Right renal cortex interstitium (tissue), 3 donors: ENCODE measurements at places on chromosomes 13 and 19. TPM values are rescaled to one million over a fixed set of nuclear protein-coding genes. Genes with fewer than 3 reads are reported as not detected.

- no peak for DNase-seq
These were observed 798.3 kb downstream of the GPC5 start for GRCh38 chr13:92196591-92197256.

DNA sequence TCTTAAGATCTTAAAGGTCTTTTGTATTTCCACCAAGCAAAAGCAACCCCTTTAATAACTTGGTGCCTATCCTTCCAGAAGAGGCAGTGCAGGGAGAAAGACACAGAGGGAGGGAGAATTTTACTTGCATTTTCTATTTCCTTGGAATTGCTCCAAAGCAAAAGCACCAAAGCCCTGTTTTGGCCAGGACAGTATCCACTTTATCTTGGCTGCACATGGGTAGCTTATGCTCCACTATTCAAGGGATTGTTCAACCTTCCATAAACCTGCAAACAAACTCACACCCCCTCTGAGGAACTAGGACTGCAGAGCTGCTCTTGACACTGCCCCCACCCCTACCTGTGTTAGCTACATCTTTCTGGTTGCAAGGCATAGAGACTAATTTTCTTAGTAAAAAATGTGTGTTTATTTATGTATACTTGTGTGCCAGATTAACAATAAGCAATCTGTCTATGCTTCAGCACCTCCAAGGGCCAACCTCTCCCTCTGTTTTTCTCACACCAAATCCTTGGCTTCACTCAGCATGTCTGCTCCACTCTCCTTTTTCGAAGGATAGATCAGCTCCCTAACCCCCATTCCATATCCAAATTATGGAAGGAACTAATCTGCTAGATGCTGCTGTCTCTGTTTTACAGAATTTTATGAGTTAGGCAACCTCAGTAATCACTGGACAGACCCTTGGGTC lies 68.1 kb upstream of the KLF12 start:
- DNase-seq = no peak

- DNase-seq = no peak
These were observed 10.2 kb downstream of the TNFAIP8L1 start for GRCh38 chr19:4649392-4650047.

- DNase-seq = peak; percentile 65
These were observed 30.5 kb downstream of the ZNF146 start for GRCh38 chr19:36245210-36246005.

DNA sequence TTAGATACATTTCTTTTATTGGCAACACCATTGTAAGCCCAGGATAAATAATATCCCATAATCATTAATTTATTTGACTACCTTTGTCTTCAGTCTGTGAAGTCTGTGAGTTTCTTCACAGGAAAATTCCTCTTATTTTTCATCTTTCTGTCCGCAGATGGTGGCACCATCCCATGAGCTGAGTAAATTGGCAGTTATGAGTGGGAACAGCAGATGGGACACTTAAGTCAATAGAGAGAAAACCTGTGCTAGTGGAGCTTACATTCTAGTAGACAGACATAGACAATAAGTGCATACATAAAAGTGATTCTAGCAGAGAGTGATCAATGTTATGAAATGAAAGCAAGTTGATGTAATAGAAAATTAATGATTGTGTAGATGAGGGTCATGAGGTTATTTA lies 638.2 kb upstream of the MIR17HG start:
- DNase-seq = no peak

DNA sequence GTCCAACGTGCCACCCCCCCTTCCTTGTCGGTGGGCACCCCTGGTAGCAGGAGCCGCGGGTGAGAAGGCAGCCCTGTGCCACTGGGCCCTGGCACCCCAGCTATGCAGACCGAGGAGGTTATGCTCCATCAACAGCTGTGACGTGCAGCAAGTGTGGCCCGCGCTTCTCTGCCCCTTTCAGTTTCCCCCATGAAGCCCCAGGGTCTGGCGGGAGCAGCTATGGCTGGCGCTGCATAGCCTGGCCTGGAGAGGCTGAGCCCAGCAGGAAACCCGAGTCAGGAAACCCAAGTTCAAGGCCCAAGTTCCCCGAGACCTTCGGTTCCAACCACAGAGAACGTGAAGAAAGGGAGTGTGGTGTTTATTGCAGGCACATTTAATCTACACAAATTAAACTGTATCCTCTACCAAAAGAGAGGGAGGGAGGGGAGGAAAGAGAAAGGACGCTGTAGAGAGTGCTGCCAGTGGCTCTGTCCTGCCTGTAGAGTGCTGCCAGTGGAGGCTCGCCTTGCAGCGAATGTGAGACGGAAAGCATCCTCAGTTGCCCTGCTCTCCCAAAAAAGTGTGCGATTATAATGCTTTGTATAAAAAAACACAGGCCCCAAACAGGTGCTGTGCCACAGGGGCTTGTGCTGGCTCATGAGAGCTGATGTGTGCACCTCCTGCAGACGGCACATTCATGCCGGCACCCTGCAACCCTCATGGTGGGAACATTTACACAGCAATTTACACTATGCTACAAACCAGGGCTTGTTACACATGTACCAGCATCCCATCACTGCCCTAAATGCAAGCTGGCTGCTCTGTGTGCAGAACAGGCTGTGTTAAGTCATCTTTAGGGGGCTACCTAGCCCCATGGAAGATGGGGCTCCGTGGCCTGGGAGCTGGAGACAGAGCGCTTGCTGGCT lies 16.3 kb downstream of the POP4 start:
- no peak for DNase-seq

Gene PDE4A
- 1.7 TPM for polyA plus RNA-seq

Gene YIF1B
- polyA plus RNA-seq = 33.7 TPM

Gene F2RL3
- polyA plus RNA-seq = 1.0 TPM
